ENCODE measurements at places on chromosomes 4 and X.

- DNase-seq, result no peak
Observed at GRCh38 chrX:107154787-107155620, 36.4 kb upstream of the RBM41 start.

GRCh38 chr4:17188547-17189400 lies 290.3 kb upstream of the LDB2 start:
- no peak for DNase-seq

GRCh38 chrX:34350561-34351335 lies 218.6 kb upstream of the FAM47A start:
- DNase-seq, result no peak

DNA sequence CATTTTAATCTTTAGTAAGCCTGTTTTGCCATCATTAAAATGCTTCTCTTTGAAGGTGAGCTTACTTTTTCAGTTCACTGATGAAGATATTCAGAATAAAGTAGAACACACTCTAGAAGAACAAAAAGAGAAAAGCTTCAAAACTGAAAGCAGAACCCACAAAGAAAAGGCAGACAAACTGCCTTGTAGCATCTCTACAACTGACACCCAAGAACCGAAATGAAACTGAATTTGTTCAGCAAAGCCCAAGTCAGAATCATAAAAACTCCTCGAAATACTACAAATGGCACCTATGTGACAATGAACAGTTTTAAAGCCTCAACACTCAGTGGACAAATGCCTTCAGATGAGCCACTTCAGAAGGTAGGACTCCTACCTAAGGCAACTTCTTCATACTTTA lies 83.6 kb downstream of the MAML3 start:
- DNase-seq, result no peak

- no peak for DNase-seq
Observed at GRCh38 chrX:65196758-65197360, 220.6 kb upstream of the ZC4H2 start.

GRCh38 chr4:94358101-94358500 lies 15.5 kb upstream of the HPGDS start:
- DNase-seq, result no peak

GRCh38 chr4:72857787-72858186 lies 211.7 kb downstream of the COX18 start:
- DNase-seq, result no peak

Measured in NCI-H1092 treated with DMSO at 0.1 percent for 48 hours (cell line).